ENCODE measurements at places on chromosomes 2 and 18.

GRCh38 chr18:44968336-44968735 lies 287.6 kb downstream of the SETBP1 start:
- DNase-seq, result no peak

DNA sequence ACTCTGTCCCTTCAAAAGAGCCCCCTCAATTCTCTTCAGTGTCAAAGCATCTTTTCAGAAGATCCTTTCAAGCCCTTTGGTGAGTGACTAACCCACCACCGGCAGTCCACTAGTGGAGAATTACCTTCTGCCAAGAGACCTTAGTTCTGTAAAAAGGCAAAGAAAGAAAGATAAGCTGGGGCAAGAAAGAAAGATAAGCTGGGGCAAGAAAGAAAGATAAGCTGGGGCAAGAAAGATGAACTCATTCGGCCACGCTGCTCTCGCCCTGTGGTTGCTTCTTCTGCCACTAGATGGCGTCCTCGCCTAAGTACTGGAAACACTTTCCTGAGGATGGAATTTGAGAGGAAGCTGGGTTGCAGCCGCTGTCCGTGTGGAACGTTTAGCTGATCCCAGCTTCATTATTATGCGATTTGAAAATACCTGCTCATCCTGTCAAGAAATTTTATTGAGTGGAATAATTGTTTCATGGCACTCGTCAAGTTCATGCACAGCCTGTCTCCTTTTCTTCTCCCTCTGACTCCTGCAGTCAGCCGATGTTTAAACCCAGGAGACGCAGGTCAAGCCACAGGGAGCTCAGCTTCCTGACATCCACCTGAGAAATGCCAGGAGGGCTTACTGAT lies 17.3 kb upstream of the ANXA4 start:
- DNase-seq, result peak; percentile 63

GRCh38 chr2:176138923-176139660 lies 9.6 kb downstream of the HOXD8 start:
- no peak for DNase-seq

GRCh38 chr2:160721089-160722040 lies 227.8 kb upstream of the RBMS1 start:
- DNase-seq, result no peak

GRCh38 chr2:140597836-140598235 lies 1533.0 kb downstream of the LRP1B start:
- no peak for DNase-seq

DNA sequence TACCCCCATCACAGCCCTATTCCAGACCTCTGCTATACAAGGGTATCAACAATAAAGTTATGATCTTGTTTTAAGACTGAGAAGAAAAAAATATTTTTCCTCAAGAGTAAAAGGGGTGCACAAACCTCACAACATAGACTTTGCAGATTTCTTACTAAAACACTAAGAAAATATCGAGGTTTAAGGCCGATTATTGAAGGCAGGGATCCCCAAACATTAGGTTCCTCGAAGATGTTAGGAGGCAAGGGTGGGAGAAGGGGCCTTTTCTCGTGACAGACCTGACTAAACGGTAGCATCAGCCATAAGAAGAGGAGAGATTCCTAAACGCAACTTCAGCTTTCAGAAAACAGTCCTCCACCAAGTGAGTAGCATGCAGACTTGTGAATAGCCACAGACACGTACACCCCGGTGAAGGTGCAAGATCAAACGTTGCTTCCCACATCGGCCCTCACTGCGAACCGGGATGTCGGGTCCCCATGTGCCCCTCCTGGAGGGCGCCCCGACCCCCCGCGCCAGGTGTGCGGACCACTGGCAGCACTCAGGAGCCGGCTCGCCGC lies 678 bp downstream of the PIAS2 start:
- peak; percentile 38 for DNase-seq

DNA sequence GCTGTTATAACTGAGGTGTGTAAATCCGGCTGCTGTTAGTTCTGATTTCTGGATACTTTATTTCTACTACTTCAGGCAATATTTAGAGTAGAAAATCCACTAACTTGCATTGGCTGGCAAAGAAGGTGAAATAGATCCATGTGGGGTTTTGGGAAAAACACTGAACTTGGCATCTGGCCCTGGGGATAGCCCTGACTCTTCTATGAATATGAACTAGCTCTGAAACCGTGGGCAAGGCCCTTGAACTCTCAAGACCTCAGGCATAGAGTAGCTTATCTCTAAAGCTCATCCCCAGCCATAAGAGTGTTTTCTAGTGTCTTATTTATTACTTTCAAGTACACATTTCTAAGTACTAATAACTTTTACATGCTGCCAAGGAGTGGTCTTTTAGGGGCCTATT lies 25.8 kb downstream of the PARD3B start:
- no peak for DNase-seq

- DNase-seq, result peak; percentile 4
Measured at GRCh38 chr2:134333646-134334189, 79.8 kb downstream of the MGAT5 start.

DNA sequence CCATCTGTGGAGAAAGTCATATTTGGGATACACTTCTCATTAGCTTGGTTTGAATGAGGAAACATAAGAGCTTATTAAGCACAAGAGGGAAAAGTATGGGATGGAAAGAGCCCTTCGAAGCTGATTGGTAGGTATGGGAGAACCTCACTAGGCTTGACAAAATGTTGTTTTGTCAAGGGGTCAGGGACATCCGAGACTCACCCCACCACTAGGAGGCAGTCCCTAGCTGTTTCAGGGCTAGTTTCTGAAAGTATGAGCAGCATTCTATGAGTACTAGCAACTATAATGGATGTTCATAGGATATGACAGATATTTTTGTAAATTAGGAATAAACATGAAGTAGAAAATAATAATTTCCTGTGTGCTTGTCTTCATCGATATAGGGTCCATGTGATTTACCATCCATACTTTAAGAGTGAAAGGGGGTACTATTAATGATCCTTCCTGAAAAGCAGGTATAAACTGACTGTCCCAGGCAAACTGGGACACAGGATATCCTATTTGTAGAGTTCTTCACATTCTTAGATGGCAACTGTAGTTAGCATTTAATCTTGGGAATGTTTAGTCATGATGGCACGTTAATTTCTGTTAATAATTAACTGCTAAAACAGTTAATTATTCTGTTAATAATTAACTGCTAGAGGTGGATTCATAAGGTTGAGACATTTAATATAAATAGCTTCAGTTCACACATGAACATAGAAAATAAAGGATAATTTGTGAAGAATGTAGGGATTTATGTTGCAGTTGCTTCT lies 28.4 kb downstream of the OTX1 start:
- DNase-seq, result peak; percentile 88

DNA sequence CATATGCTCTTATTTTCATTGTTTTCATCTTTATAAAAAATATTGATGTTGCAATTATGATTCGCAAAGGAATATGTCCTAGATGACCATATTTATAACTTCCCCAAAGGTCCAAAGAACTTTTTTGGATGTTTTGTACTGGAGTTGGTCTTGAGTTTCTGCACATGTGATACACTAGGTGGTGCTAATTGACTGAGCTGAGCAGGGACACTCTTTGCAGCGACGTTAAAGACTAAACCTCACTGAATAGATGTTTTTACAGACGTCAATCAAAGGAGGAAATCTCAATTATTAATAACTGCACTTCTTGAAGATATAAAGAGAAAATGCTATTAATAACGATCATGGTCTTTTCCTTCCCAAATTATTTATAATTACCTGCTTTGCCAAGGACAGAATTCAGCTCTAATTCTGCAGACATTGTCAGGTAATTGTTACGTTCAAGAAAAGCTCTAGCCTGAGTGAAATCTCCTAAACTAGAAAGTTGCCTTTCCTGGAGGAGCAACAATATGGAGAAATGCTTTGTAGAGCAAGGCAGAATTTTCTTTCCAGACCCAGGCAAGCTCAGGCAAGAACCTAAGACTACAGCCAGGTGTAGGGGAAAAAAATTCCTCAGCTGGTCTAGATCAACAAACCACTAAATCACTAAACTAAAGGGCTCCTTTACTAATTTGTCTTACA lies 119.3 kb upstream of the RBBP8 start:
- DNase-seq, result peak; percentile 59

GRCh38 chr2:24970483-24971285 lies 1.1 kb downstream of the DNAJC27 start:
- DNase-seq, result peak; percentile 42

GRCh38 chr2:108280466-108280865 lies 8.2 kb upstream of the SULT1C2 start:
- DNase-seq, result no peak

GRCh38 chr18:74486119-74486849 lies 9.9 kb upstream of the CNDP2 start:
- DNase-seq, result no peak

GRCh38 chr18:21489119-21489750 lies 111.3 kb downstream of the ESCO1 start:
- DNase-seq, result peak; percentile 55

Measured in renal cortical epithelial cell (primary cell).